Fibroblast of mammary gland (primary cell): ENCODE measurements at places on chromosomes 6 and 20.
A peak's percentile ranks its signal among the peaks of the same experiment; 100 is the strongest.

- peak; percentile 51 for DNase-seq
Observed at GRCh38 chr6:78810146-78810545, 57.2 kb upstream of the IRAK1BP1 start.

GRCh38 chr20:23003881-23004460 lies 31.1 kb upstream of the SSTR4 start:
- DNase-seq, result no peak

- DNase-seq, result no peak
Observed at GRCh38 chr6:162184465-162184864, 543.1 kb downstream of the PRKN start.

- DNase-seq, result no peak
Observed at GRCh38 chr20:47309394-47309793, 47.1 kb downstream of the ZMYND8 start.

DNA sequence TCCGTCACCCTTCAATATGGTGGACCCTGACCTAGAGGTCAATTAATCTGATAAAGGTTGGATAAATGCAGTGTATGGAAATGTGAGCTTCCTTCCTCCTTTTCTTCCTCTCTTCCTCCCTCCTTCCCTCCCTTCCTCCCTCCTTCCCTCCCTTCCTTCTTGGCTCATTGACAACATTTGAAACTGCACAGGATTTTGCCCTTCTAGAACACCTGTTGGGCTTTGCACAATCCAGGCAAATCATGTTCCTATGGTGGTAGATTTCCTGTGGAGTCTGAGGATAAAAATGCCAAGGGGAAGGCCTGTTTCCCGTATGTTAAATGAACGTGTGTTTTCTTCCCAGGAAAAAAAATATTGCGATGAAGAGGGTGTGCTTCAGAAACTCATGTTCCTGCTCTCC lies 642.8 kb downstream of the EPM2A start:
- DNase-seq, result no peak

- DNase-seq, result peak; percentile 28
Observed at GRCh38 chr6:70725817-70726415, 58.2 kb downstream of the SMAP1 start.

- peak; percentile 85 for DNase-seq
Observed at GRCh38 chr20:53735536-53736050, 142.0 kb upstream of the ZNF217 start.

- no peak for DNase-seq
Observed at GRCh38 chr6:6920114-6920986, 187.4 kb upstream of the RREB1 start.

DNA sequence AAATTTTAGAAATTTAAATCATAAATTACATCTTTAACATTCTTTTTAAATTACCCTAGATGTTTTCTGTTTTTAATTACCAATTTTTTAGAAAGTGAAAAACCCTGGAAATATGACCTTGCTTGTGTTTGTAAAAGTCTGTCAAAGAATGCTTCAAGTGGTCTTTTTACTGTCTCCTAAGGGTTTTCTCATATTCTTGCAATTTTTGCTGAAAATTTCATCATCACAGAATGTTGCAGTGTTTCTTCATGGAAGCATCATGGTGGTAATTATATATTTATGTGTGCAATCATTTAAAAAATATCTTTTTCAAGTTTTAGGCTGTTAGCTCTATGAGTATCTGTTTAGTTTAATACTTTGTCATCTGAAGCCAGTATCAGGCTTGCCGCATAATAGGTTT lies 178.2 kb downstream of the HDGFL1 start:
- no peak for DNase-seq
